ENCODE measurements at places on chromosomes 12 and 14. TPM values are rescaled to one million over a fixed set of nuclear protein-coding genes. Genes with fewer than 3 reads are reported as not detected.

The IFNG-AS1 gene
- 0.48 TPM for total RNA-seq

The RNU4-1 gene
- total RNA-seq, result 1,180 TPM

The DAO gene
- not detected for total RNA-seq

The CMA1 gene
- total RNA-seq, result not detected

The MAP1LC3B2 gene
- total RNA-seq, result 0.78 TPM

The NOS1 gene
- not detected for total RNA-seq

The TBC1D30 gene
- 0.36 TPM for total RNA-seq

The POMT2 gene
- 12.9 TPM for total RNA-seq

DNA sequence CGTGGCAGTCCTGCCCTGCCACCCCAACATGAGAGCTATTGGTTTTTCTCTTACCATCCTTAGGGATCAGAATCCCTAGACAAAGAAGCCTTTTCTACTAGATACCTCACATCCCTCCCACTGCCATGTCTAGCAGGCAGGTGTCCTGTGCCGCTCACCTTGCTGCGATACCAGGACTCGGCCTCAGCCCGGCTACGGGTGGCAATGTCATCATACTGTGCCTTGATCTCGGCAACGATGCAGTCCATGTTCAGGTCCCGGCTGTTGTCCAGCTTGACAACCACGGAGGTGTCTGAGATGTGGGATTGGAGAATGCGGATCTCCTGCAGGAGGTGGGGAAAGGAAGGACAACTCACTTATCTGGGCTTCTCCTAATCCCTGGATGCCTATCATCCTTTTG, 4.5 kb downstream of the KRT83 start:
- no peak for DNase-seq

DNA sequence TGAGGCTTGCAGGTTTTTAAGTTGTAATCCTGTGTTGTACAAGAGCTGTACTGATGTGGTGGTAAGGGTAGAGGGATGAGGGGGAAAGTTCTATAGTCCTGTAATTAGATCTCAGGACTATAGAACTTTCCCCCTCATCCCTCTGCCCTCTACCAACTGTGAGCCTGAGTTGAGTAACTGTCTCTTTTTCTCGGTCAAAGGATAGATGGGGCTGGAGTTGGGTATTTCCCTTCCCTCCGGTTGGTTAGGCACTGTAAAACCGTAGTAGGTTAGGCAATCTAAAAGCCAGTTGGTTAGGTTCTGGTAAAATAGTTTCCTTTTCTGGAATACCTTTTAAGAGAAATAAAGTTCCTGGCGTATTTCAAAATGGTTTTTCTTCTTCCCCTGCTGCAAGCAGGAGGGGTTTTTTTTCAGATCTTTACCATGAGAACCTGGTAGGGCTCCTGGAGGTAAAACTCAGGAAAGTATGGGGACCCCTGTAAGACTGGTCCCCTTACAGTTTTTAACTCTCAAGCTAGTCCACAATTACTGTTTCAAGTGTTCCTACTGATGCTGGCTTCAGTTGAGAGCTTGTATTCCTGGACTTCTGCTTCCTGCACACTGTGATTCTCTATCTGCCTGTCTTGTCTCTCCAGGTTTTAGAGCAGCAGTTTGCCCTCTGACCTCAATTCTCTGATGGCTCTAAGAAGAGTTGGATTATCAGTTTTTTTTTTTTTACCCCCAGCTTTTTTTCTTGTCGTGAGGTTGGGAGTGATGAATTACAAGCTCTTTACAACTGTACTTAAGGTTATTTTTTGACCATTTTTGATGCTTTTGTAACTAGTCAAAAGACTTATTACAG, 58.7 kb downstream of the FUT8 start:
- DNase-seq, result no peak

DNA sequence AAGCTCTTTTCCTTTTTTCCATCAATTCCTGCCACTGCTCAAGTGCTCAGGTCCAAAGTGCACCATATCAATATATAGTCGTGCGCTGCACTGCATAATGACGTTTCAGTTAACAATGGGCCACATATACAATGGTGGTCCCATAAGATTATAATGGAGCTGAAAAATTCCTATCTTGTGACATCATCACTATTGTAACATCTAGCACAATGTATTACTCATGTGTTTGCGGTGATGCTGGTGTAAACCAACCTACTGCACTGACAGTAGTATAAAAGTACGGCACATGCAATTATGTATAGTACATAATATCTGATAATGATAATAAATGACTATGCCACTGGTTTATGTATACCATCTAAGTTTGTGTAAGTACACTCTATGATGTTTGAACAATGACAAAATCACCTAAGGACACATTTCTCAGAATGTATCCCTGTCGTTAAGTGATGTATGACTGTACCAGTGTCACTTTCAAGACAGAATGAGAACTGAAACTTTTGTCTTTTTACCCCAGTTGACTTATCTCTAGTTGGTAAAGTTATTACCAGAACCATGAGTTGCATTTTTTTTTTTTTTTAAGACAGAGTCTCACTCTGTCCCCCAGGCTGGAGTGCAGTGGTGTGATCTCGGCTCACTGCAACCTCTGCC, 53.7 kb upstream of the INSM2 start:
- no peak for DNase-seq

- no peak for DNase-seq
These were observed 15.4 kb upstream of the PLEKHG3 start for GRCh38 chr14:64688811-64689281.

DNA sequence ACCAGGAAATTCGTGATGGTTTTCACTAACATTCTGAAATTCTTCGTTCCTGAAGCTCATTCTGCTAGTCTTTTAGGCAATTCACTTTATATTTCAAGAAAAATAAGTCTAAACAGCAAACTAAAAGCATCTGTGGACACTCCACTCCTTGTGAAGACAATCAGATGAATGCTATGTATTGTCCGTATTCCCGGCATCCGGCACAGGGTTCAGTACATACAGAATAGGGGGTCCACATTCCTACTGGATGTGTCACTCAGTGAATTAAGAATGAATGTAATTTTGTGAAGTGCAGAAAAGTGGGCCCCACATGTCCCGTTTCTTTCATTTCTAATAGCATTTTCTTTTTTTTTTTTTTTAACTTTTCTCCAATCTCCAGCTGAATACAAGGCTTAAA, 241.3 kb downstream of the GRIN2B start:
- DNase-seq, result no peak

GRCh38 chr12:57530396-57531142, 7.9 kb downstream of the MBD6 start:
- DNase-seq, result no peak

- no peak for DNase-seq
These were observed 4.6 kb upstream of the SEC23A start for GRCh38 chr14:39107591-39107996.

DNA sequence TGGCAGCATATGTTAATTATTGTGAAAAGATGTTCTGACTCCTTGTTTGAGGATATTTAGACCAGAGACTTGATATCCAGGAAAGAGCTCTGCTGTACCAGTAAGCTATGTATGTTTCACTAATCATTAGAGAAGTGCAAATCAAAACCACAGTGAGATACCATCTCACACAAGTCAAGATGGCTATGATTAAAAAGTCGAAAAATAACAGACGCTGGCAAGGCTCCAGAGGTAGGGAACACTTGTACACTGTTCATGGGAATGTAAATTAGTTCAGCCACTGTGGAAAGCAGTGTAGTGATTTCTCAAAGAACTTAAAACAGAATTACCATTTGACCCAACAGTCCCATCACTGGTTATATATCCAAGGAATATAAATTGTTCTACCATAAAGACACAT, 171.6 kb downstream of the DPY19L2 start:
- DNase-seq, result no peak

DNA sequence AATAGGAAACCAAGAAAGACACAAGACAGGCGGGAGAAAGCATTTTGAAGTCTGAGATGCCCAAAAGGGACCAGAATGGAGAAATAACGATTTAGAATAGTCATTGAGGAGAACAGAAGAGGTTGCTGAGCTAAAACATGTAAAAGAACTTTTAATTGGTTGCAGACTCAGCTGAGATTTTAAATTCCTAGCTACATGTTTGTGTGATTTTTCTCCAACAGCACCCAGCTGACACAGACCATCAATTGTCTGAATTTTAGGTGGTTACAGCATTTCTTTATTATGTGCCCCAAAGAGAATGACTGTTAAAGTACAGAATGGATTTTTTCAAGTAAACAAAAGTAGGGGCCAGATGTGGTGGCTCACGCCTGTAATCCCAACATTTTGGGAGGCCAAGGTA, 50.3 kb downstream of the BAZ1A start:
- no peak for DNase-seq

DNA sequence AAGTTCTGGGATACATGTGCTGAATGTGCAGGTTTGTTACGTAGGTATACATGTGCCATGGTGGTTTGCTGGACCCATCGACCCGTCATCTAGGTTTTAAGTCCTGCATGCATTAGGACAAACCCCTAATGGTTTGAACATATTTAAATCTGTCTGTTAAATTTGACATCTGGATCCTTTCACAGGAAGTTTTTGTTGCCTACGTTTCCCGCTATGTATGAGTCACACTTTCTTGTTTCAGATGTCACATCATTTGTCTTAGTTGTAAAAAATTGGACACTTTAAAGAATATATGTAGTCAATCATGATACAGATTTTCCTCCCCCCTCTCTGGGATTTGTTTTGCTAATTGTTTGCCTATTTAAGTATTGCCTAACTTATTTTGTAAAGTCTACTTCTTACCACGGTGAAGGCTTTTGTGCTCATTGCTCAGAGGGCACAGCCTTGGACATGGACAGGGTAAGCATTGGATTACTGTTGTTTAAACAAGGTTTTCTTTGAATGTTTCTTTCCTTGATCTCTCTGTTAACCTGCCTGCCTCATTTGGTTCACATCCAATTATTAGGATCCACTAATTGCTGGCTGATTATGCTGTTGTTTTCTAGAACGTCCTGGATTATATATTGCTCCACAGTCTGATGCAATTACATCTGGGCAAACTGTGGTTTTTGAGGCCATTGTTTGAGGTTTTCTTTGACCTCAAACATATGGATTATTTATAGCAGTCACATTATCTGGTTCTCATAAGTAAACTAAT, 1441.4 kb downstream of the AACS start:
- DNase-seq, result no peak

DNA sequence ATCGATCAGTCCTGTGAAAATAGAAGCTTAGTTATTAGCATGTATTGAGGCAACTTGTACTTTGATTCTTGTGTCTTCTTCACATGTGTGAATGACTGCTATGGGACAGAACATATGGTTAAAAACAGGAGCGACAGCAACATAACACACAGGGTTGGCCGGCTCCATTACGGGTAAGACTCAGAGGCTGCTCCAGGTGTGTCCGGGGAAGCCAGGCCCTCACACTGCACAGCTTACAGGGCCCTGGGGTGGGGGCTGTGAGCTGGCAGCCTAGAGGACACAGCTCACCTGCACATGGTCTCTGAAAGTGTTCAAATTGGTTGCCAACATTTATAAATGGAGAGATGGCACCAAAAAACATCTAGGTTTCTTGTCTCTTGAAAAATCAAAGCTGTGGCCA, 31.1 kb downstream of the TCHP start:
- no peak for DNase-seq

GRCh38 chr12:71558445-71558844, 105.2 kb downstream of the ZFC3H1 start:
- DNase-seq, result no peak

DNA sequence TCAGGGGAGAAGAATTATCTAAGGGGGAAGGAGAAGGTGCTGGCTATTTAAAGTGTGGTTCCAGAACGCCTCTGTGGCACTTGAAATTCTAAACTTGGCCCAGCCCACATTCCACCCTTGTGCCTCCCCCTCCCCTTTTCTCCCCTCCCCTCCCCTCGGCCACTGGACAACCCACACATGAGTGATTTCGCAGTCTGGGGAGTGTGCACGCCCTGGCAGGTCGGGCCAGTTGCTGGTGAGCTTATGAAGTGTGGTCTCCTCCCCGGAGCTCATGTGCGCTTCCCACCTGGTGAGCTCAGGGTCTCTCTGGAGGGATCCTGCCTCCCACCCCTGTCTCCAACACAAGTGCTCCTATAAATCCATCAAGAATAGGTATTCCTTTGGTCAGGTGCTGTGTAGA, at the start of gene SLC6A13:
Gene SLC6A13 (minus strand): TSS at position 20 of the 400 bp plus-strand sequence. CDS start 2,784 bp downstream, outside the sequence.
- no peak for DNase-seq

DNA sequence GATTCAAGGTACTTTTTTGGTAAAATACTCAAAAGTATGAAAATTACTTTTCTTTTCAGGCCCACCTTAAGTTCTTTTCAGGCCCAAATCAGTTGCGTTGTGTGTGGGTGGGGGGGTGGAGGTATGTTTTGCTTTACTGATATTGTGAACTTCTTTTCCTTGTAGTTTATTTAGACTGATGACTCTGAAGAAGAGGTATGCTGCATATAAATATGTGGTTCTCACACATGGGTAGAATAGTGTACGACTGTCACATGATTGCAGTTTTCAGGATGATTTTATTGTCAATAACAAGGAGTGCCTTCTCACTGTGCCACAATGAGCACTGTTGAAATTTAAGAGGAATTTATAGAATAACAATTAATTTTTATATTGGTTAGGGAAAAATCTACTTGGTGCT, 166.6 kb upstream of the ATP2B1 start:
- no peak for DNase-seq

Measured in activated CD4-positive, alpha-beta memory T cell treated with anti-CD3 and anti-CD28 coated beads for 36 hours (primary cell).